ENCODE measurements at places on chromosomes 11 and 22.

- no peak for DNase-seq
- no peaks in the 10 kb centered on the region for H3K27me3 ChIP-seq
- no peak overlapping the region for H3K4me3 ChIP-seq
- H3K4me1 ChIP-seq: peaks cover 23% of the 10 kb centered on the region
- H3K27ac ChIP-seq: no peak overlapping the region
Observed at GRCh38 chr11:18522388-18522787, 4.4 kb downstream of the TSG101 start.

DNA sequence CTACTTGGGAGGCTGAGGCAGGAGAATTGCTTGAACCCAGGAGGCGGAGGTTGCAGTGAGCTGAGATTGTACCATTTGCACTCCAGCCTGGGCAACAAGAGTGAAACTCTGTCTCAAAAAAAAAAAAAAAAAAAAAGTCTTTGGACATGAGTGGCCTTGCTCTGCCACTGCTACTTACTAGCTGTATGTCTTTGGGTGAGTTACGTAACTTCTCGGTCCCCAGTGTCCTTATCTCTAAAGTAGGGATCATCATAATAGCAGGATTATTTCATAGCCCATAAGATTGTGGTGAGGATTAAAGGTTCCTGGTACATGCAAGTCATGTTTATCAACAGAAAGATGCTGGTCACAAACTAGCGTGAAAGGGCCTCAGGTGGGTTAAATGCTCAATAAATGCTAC, 53.9 kb upstream of the HEPHL1 start:
- no peak overlapping the region for H3K4me3 ChIP-seq
- no peaks in the 10 kb centered on the region for H3K36me3 ChIP-seq
- H3K27me3 ChIP-seq: no peaks in the 10 kb centered on the region
- no peak overlapping the region for H3K27ac ChIP-seq
- DNase-seq: no peak

GRCh38 chr22:29211466-29211865, 5.8 kb downstream of the EMID1 start:
- no peak for DNase-seq
- peaks cover 2% of the 10 kb centered on the region for H3K4me1 ChIP-seq
- no peaks in the 10 kb centered on the region for H3K36me3 ChIP-seq
- no peak overlapping the region for H3K27ac ChIP-seq

- H3K27ac ChIP-seq: no peak overlapping the region
- DNase-seq: no peak
- no peaks in the 10 kb centered on the region for H3K36me3 ChIP-seq
- H3K4me3 ChIP-seq: no peak overlapping the region
- H3K4me1 ChIP-seq: no peaks in the 10 kb centered on the region
Observed at GRCh38 chr22:36873614-36874308, 13.0 kb downstream of the NCF4 start.

DNA sequence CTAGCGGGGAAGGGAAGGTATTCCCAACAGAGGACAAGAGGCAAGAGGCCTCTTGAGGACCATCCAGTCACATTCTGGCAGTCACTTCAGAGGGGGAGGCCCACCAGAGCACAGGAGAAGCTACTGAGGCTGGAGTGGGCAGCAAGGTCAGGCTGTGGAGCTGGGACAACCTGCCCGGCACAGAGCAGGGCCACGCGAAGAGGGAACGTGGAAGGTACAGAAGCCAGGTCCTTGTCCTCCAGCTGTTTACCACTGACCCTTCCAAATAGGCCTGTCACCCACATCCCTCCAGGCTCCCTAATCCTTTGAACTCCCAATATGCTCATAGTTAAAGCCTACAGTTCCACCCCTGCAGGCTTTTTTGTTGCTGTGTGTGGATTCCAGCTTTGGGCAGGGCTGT, 76.9 kb downstream of the IGLL1 start:
- DNase-seq: no peak
- no peaks in the 10 kb centered on the region for H3K27me3 ChIP-seq

GRCh38 chr11:17927681-17928343, 85.0 kb downstream of the SERGEF start:
- no peak overlapping the region for H3K27ac ChIP-seq
- DNase-seq: no peak

DNA sequence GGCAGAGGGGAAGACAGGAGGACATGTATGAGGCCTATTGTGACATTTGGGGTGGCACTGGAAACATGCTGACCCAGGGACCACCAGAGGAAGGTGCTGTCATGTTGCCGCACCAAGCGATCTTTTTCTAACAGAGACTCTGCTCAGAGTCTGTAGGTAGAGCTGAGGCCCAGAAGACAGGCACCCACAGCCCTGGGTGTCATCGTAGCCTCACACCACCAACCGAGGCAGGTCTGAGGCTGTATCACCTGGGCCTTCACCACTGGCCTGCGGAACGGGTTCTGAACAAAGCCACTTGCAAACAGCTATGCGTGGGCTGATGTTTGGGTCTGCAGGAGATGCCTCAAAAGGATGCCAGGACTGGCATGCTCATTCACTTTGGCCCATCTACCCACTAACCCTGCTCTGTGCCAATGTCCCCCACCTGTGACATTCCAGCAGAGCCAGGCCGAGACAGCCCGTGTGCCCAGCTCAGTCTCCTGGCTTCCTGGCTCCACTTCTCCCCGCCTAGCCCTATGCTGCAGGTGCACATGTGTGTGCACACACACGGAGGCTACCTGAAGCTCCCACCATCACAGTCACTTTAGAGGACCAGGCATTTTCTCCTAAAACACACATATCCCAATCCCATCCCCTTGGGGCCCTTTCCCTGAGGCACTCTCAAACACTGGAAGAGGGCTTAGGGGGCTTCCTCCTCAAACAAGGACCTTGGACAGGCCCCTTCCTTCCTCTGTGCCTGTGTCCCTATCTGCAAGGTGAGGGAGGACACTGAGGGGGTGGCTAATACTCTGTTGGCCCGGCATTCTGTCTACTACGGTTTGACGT, 3.6 kb downstream of the TRIM29 start:
- no peaks in the 10 kb centered on the region for H3K36me3 ChIP-seq
- H3K27ac ChIP-seq: no peak overlapping the region
- no peaks in the 10 kb centered on the region for H3K27me3 ChIP-seq
- H3K4me1 ChIP-seq: no peaks in the 10 kb centered on the region

DNA sequence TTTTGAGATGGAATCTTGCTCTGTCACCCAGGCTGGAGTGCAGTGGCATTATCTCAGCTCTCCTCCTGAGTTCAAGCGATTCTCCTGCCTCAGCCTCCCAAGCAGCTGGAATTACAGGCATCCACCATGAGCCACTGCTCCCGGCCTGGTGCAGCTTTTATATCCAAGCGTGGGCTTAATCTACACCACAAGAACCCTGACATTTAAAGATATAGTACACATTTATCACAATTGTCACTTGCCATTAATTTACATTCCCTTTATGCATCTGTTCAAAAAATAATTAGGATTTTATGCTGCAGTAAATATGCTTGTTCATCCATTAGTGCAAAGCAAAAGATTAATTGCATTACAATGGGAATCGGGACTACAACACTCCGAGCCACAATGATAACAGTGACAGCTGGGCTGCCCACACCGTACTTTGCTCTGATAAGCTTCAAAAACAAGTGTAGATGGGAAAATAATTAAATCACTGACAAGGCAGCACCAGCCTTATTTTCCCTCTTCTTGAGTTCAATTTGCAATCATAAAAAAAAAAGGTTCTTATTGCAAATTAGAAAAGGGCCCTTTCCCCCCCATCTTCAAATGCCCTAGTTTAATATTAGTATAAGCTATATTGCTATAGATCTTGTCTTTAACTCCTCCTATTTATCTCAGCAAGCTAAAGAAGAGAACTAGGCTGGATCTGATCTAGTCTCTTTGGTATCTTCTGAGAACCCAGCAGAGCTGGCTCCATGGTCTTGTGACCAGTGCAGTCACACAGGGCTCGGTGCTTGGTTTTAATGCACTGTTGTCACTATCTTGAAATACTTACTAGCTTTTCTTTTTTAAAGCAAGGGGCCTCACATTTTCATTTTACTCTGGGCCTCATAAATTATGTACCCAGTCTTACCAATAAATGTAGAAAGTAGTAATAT, 206.2 kb upstream of the LRRC4C start:
- no peaks in the 10 kb centered on the region for H3K36me3 ChIP-seq
- no peak overlapping the region for H3K4me3 ChIP-seq
- no peak overlapping the region for H3K27ac ChIP-seq
- H3K27me3 ChIP-seq: no peaks in the 10 kb centered on the region

GRCh38 chr11:132644520-132645239, 887.6 kb downstream of the OPCML start:
- DNase-seq: no peak
- H3K4me3 ChIP-seq: no peak overlapping the region
- no peak overlapping the region for H3K27ac ChIP-seq

- DNase-seq: no peak
- no peak overlapping the region for H3K27ac ChIP-seq
Observed at GRCh38 chr22:45418056-45418769, 4.7 kb downstream of the RIBC2 start.

DNA sequence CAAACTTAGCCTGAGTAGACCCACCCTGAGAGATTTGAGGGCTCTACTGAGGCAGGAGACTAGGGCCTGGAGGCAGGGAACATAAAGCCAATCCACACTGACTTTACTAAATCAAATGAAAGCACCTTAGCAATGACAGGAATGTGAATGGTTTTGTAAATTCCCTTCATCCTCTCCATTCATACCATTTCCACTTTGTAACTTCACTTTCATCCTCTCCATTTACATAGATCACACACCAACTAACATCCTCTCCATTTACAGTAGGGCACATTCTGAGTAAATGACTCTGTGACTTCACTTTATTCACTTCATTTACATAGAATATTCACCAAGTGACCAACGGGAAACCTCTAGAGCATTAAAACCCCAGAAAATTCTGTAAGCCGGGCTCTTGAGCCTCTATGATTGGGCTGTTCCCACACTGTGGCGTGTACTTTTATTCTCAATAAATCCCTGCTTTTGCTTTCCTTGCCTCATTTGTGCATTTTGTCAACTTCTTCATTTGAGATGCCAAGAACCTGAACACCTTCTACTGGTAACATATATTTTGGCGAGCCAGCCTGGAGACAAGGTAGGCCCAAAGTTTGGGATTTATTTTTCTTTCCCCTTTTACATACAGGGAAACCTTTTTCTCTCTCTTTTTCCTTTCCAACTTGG, 82.9 kb downstream of the PIWIL4 start:
- no peak overlapping the region for H3K27ac ChIP-seq
- H3K4me3 ChIP-seq: no peak overlapping the region
- H3K4me1 ChIP-seq: no peaks in the 10 kb centered on the region
- no peak for DNase-seq

DNA sequence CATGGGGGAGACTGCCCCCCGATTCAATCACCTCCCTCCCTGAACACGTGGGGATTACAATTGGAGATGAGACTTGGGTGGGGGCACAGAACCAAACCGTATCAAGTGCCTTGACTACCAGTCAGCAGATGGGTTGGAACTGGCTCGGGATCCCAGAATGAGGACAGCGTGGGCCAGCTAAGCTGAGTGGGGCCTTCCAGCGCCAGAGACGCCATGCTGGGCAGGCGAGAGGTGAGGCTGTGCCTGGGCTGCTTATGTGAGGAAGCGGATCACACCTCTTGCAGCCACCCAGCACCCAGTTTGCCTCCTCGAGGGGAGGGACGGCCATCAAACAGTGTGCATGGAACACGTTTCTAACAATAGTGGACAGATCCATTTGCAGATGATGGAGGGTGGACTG, 195.1 kb downstream of the TBC1D22A start:
- DNase-seq: no peak
- no peak overlapping the region for H3K27ac ChIP-seq
- no peaks in the 10 kb centered on the region for H3K27me3 ChIP-seq
- no peak overlapping the region for H3K4me3 ChIP-seq
- H3K4me1 ChIP-seq: no peaks in the 10 kb centered on the region
- no peaks in the 10 kb centered on the region for H3K36me3 ChIP-seq

Measured in thoracic aorta (tissue), 2 donors.